ENCODE measurements at places on chromosomes 5 and 9.

DNA sequence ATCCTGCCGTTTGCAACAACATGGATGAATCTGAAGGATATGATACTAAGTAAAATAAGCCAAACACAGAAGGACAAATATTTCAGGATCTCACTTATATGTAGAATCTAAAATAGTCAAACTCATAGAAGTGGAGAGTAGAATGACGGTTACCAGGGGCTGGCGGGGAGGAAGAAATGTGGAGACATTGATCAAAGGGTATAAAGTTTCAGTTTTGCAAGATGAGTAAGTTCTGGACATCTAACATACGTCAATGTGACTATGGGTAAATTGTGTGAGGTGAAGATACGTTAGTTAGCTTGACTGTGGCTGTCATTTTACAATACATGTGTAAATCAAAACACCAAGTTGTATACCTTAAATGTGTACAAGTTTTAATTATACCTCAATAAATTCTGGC, 200.3 kb downstream of the SNX18 start:
- no peak for DNase-seq

GRCh38 chr5:149317281-149318048, 27.8 kb upstream of the GRPEL2 start:
- no peak for DNase-seq

DNA sequence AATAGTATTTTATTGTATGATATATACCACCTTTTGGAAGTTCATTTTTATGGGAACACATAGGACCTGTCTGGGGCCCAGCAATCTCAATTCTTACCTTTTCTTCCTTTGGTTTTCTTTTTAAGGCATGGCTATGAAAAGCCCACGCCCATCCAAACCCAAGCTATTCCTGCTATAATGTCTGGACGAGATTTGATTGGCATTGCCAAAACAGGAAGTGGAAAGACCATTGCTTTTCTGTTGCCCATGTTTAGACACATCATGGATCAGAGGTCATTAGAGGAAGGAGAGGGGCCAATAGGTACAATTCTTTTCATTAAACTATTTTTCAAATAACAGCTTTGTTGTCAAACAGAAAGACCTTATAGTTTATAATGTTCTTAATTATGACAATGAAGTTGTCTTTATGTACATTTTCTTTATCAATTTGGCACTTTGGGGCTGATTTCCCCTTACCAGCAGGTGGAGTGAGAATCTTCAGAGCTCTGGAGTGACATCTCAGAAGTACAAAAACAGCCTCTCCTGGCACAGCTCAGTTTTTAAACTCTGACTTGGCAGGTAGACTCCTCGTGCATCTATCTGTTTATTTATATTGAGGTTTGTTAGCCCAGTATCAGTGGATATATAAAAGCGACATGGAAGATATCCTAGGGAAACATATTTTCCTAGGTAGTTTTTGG, 25.8 kb downstream of the DDX46 start:
- no peak for DNase-seq

DNA sequence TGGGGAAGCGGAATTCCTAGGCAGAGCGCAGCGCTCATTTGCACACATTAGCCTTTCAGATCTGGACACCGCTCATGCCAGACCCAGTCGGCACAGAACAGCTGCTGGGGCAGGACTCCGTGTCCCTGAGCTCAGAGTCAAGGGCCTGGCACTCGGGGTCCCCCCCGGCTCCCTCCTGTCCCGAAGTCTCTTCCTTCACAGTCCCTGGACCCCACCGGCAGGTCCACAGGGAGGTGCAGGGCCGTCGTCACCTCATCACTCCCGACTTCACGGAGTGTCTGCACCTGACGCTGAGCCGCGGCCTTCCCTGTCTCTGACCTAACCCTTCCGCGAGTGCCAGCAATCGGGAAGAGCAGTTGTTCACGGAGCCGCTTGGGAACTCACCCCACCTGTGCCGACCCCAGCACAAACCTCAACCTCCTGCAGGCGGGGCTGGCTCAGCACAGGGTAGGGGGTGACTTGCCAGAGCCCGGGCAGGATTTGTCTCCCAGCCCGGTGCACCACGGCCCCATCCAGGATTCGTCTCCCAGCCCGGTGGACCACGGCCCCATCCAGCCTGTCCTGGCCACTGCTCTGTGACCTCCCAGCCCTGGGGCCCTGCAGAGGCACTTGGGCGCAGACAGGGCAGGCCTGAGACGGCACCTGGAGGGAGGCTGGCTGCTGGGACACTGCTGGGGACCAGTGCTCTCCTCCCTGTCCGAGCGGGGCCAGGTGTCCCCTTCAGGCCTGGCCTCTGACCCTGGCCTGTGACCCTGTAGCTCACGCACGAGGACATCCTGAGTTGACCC, 9.9 kb upstream of the SLC9A3 start:
- no peak for DNase-seq

DNA sequence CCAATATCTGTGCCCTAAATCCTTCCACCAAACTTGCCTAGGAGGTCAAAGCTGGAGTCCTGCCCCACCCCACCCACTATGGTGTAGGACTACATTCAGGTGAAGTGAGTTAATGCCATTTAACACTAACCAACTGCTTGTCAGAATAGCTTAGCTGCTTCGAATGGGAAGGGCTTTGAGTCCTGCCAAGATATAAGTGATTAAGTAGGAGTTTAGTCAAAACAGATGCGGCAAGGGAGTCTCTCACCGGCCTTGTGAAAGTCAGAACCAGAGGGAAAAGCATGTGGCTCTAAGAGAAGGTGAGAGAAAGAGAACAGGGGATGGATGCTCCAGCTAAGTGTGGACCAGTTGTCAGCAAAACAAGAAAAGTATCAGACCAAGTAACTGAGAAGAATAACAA, 132.6 kb downstream of the SPOCK1 start:
- DNase-seq = no peak
